T-helper 1 cell (primary cell): ENCODE measurements at places on chromosomes 2 and 18.
A peak's percentile ranks its signal among the peaks of the same experiment; 100 is the strongest.

DNA sequence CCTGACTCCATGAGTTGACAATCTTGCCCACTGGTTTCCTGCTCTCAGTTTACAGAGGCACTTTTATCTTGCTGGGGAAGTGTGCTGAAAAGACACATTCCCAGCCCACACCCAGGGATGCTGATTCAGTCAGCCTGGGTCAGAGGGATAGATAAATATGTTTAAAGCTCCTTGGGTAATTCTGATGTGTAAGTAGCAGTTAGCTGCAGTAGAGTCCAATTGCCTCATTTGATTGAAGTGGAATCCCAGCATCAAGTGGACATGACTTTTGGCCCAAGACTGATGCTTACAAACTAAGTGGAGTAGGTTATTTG lies 29.4 kb downstream of the PSD4 start:
- DNase-seq: no peak

DNA sequence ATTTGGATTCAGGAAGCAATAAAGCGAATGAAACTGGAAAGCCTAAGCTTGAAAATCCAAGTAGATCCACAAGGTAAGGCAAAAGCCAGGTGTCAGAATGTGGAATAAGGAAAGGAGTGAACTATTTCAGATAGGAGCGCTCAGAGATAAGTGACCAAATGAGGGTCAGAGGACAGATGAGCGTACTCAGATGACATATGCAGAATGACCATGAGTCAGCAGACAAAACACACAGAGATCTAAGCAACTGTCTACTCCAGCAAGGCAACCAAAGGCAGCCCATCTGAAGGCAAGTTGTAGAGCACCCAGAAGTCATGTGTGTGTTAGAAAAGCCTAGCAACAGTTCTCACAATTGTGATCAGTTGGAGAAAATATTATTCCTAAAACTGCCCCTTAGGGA lies 548.4 kb upstream of the FSHR start:
- DNase-seq: no peak

DNA sequence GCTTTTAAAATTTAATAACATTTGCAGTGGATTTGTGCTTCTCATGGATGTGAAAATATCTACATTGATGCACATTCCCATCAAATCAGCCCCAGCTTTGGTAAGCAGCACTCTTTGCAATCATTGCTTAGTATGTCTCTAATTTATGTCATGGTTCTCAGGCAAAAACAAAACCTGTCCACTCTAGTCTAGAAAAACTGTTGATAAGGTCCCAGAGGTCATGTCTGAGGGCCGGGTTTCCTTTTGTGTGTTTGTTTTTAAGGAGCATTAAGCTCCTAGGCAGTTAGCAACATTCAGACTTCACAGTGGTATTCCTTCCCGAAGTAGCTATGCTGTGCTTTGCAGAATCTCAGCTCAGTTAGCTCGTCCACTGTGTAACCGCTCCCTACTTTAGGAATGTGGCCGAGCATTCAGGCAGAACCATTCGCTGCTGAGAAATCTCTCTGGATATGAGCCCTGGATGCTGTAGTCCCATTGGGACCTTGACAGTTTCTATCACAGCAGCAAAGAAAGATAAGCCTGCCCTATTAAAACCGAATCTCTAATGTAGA lies 4.0 kb downstream of the DIPK1C start:
- no peak for DNase-seq

DNA sequence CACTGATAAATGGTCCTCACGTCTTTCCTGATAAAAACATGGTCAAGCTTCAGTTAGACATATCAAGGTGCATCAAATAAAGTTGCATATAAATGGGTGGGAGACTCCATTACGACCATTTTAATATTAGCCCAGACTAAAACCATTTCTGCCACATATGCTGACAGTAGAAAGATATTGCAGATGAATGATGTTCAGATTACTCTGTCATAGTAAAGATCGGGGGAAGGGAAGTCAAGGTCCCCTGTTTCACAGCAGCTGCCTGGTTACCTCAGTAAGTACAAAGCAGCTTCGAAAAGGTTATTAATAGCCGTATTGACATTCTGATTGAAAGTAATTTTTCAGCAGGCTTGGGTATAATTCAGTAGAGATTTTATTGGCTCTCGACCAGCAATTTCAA lies 927.7 kb upstream of the CDH2 start:
- no peak for DNase-seq

GRCh38 chr2:63827749-63828148 lies 13.9 kb upstream of the UGP2 start:
- DNase-seq: no peak

DNA sequence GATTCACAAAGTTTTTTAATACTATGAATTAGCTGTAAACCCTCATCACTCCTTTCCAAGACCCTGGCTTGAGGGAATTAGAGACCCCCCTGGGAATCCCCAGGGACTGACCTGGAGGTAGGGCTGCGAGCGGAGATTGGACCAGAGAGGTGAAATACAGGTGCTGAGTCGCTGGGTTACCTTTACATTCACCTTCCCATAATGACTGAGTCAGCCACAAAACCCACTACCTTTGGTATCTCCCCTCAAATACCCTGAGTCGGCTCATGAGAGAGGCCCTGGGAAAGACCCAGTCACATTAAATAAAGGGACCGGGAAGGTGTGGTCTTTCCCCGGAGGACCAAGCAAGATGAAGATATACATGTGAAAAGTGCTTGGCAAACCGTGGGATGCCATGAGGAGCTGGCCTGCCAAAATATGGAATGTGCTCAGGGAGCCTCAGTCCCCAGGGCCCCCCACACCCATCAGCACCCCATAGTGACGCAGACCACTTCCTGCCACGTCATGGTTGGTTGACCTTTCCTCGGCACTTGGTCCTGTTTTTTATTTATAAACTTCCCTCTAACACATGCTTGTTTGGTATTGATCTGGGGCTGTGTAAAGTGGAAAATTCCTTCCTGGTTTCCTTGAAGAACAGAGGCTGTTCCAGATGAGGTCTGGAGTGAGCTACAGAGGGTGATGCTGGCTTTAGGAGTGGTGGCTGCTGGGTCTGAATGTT lies 51.4 kb downstream of the IL1RL2 start:
- DNase-seq: no peak

- no peak for DNase-seq
Measured at GRCh38 chr18:74411475-74411874, 45.6 kb downstream of the DIPK1C start.

DNA sequence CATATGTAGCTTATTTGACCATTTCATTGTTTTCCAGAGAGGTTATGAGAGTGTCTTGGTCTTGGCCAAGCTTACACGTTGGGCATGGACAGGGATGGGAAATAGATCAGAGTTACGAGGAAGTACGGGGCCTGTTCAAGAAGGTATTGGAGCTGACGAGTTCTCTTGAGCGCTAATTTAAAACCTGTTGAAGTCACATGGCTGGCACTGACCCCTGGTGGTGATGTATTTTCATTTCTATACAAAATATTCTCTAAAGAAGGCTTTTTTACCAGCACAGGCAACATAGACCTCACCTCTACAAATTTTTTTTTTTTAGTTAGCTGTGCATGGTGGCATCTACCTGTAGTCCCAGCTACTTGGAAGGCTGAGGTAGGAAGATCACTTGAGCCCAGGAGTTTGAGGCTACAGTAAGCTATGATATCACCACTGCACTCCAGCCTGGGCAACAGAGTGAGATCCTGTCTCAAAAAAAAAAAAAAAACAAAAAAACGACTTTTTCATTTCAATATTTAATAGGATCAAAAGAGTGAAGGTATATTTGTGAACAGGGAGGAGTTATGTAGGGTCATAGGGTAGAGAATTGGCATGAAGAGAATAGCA lies 19.6 kb downstream of the UGP2 start:
- peak; percentile 42 for DNase-seq

DNA sequence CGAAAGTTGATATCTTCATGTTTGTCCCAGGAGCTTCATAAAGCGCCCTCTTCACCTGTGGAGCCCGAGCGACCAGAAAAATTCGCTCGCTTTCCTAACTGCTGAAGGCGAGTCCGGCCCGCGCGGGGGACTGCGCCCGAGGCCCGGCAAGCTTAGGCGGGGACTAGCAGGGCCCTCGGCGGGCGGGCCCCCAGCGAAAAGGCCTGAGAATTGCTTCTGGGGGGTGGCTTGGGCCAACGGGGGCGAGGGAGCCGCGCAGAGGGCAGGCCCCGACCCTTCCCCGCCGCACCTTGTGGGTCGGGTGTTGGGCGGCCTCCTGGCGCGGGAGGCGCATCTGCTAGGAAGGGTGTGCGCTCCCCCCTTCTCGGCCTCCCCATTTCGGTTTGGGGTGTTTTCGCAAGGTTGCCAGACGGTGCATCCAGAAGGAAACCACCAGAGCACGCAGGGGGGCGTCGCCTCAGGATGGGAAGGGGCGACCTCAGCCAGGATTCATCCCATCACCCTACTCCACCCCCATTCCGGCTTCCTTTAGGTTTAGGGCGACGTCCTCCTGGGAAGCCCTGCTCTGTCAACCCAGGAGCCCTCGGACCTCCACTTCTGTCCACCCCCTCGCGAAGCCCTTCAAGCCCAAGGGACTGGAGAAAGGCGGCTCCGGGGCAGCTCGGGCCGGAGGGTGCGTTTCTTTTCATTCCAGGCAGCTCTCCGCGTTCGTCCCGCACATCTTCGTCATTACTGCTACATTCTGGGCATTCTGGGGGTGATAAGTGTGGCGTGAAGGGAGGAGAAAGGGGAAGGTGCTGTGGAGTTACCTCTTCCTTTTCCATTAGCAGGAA lies 9.1 kb downstream of the SP9 start:
- no peak for DNase-seq

GRCh38 chr2:212517693-212518092 lies 20.9 kb downstream of the ERBB4 start:
- no peak for DNase-seq

DNA sequence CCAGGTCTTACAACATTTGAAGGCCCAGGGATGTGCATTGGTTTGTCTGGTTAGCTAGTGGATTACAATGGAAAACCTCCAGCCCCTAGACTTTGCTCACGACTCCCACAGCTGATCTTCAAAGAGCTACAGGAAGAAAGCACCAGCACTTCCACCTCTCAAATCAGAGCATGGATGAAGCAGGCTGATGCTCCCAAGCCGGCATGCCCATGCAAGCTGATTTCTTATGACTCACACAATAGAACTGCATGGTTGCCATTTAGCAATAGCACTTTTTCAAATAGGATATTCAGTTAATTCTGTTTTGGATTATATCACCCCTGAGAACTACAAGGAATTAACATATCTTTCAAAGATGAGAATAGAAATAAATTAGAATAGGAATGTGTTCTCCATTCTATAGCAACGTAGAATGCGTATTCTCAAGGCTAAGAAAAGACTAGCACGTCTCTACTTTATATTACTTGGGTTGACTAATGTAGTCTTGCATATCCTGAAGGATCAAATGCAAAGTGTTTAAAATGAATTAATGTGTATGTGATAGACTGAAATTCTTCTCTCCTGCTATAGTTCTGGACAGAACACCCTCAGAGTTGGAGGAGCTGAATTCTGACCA lies 292.4 kb downstream of the TRIB2 start:
- DNase-seq: no peak

GRCh38 chr2:240972636-240973521 lies 25.5 kb upstream of the SNED1 start:
- no peak for DNase-seq

DNA sequence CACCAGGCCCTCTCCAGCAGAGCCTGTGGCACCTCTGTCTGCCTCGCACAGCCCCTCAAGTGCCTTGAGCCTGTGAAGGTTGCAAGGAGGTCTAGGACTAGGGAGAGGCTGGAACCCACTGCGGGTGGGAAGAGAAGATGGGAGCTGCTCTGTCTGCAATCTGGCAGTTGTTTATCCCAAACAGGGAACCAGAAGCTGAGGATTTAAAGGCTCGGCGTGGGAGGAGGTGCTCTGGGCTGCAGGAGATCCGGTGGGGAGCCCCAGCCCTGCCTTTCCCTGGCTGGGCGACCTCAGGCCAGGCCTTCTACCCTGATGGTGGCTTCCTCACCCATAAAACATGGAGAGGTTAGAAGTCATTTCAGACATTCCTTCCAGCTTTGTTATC lies 174.1 kb downstream of the SMAD7 start:
- DNase-seq: no peak

GRCh38 chr2:96374211-96374951 lies 38.8 kb downstream of the NCAPH start:
- no peak for DNase-seq

DNA sequence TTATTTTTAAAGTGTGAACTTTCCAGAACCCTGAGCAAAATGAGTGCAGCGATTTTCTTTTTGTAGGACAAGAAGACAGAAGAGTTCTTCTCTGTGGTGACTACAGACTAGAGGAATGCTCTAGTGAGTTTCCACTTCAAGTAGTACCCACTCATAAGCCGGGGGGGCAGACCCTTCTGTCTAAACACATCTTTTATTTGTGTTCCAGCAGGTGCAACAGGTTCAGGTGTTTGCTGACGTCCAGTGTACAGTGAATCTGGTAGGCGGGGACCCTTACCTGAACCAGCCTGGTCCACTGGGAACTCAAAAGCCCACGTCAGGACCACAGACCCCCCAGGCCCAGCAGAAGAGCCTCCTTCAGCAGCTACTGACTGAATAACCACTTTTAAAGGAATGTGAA lies 25.2 kb downstream of the PTRHD1 start:
- no peak for DNase-seq

DNA sequence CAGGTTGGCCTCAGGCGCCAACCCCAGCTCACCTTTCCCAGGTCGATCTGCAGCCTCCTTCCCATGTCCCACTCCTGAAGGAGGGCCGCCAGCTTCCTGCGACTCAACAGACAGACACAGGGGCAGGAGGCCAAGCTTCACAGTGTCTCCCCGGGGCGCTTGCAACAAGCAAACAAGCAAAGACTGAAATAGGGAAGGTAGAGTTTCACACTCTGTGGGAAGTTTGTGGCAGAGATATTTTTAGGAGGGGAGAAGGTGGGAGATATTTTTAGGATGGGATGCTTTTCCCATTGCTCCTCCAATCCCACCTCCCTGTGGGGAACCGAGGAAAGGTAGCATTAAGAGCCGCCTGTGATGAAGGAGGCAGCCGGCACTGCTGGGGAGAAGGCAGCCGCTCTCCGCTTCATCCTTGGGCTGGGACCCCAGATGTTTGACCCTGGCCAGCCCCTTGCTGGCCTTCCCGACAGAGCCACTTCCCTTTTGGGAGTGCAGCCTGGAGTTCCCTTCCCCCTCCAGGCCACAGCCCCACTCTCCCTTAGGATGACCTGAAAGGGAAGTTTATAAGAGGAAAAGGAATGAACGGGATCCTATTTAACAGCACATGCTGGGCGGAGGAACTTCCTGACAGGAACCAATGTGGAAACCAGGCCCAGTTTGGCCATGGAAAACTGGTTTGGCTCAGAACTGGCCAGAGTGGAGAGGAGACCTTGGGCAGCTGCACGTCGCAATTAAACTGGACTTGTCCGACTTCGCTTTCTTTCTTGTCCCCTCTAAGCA lies 142.2 kb upstream of the SMAD2 start:
- no peak for DNase-seq

GRCh38 chr2:163200741-163201140 lies 362.2 kb upstream of the KCNH7 start:
- DNase-seq: no peak
